Skeletal muscle cell (primary cell): ENCODE measurements at places on chromosomes 13 and 19.

DNA sequence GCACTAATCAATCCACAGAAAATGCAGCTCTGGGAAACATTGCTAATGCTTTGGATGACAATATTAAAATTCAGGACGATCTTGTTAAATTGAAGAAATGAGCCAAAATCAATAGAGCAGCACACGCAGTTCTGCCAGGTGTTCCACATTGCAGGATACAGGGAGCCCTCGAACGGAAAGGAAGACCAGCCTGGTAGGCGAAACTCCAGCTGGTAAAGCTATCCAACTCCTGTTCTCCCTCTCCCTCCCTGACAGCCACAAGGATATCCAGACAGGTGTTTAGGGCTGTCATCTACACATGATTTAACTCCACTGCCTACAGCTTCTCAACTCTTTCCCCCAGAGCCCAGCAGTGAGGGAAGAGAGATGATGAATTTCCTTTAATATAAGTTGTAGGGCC, 67.7 kb downstream of the EPSTI1 start:
- no peak for DNase-seq

GRCh38 chr13:104286566-104287290, 1220.5 kb upstream of the SLC10A2 start:
- no peak for DNase-seq

DNA sequence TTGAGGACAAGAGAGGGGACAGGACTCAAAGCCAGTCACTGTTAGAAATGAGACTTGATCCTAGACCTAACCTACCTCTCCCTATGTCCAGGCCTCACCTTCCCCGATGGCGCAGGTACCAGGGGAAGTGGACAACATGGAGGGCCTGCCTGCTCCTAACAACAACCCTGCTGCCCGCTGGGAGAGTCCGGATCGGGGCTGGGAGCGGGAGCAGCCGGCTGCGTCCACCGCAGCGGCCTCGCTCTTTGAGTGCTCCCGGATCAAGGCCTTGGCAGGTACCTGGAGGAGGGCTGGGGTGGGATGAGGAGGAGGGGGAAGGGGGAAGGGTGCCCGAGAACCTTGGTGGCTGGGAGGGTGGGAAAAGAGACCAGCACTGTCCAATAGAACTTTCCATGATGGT, 5.7 kb downstream of the SPTBN4 start:
- no peak for DNase-seq

GRCh38 chr13:74024856-74025255, 109.3 kb downstream of the KLF12 start:
- DNase-seq: no peak

- no peak for DNase-seq
Observed at GRCh38 chr19:9862938-9863337, 27.8 kb downstream of the PIN1 start.

GRCh38 chr19:42153672-42154433, 21.6 kb upstream of the POU2F2 start:
- DNase-seq: no peak

DNA sequence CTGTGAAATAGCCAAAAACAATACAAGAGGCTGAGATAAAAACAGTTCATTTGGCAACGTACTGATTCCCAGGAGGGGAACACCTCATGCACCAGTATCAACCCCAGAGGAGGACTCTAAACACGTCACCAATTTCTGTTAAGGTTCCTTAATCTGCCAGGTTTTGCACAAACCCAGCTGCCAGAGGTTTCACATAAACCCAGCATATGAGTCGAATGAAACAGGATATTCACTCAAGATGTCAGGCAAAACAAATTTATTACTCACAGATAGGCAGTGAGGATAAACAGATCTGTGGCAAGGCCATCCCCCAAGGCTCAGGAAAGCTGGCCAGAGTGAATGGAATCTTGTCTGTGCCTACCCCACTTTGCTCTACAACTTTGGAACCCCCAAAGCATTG, 210.9 kb downstream of the GPC5 start:
- DNase-seq: peak; percentile 85

DNA sequence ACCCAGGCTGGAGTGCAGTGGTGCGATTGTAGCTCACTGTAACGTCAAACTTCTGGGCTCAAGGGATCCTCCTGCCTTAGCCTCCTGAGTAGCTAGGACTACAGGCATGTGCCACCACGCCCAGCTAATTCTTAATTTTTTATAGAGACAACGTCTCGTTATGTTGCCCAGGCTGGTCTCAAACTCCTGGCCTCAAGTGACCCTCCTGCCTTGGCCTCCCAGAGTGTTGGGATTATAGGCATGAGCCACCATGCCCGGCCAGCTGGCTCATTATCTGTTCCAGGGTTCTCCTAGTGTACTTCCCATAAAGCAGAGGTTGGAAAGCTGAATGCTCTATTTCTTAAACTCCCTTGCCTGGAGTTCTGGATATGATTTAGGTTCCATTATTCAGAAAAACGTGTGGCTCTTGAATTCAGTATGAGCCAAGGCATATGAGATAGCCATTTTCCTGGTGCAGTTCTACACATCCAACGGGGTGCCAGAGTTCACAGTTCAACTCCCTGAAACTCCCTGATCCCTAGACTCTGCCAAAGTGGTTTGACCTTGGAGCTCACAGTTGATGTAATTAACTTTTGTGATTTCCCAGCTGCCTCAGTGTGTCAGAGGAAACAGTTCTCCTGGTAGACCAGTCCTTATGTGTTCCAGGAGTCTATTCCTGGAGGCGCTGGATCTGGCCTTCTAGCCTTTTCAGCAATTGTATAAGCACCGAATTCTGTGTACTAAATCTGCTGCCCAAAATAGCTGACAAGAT, 21.6 kb downstream of the GPR183 start:
- DNase-seq: no peak

- no peak for DNase-seq
Observed at GRCh38 chr13:38283346-38283745, 66.3 kb upstream of the UFM1 start.

DNA sequence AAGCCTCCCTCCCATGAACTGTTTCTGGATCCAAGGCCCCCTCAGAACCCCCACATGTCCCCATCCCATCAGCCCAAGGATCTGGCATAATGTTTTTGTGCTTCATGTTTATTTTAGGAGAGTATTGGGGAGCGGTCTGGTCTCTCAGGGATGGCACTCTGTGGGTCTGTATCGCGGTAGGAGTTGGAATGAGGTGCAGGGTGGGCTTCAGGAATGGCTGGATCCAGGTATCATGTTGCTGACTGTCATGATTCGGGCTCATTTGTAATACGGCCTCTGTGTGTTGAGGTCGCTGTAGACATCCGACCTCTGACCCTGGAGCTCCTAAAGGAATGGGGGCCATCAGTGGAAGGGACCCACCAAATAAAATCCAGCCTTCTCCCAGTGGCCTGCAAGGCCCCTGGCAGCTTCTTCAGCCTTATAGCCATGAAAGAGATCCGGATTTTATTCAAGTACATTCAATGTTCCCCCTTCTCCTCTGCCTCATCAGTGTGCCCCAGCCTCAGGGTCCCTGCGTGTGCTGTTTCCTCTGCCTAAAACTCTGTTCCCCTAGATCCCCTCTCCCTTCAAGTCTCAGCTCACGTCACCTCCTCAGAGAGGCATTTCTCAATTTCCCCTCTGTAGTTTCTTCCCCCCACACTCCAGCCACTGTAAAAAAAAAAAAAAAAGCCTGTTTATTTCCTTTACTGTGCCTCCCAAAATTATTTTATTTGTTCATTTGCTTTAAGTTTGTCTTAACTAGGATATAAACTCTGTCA, 2.2 kb downstream of the HCST start:
- no peak for DNase-seq
